Cortex of kidney (tissue), 1 donor: ENCODE measurements at places on chromosomes 6 and 20.

GRCh38 chr6:71033890-71034289, 77.0 kb upstream of the B3GAT2 start:
- no peak for DNase-seq

- DNase-seq = no peak
Observed at GRCh38 chr6:157579467-157580031, 198.6 kb downstream of the ZDHHC14 start.

DNA sequence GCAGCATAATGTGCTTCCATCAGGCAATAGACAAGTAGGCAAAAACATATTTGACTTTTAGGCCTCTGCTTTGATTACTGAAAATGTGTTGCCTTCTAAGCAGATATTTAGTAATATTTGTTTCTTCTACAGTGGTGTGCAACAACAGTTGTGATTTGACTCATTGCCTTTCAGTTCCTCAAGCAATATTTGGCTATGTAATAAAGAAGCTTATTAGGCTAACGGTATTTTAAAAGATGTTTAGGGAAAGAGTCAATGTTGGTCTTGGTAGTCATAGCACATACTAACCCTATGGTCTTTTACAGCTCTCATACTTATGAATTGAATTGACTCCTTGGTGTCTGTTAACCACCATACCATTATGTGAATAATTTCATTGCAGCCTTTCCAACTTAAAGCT, 124.1 kb downstream of the GRIK2 start:
- DNase-seq = no peak

DNA sequence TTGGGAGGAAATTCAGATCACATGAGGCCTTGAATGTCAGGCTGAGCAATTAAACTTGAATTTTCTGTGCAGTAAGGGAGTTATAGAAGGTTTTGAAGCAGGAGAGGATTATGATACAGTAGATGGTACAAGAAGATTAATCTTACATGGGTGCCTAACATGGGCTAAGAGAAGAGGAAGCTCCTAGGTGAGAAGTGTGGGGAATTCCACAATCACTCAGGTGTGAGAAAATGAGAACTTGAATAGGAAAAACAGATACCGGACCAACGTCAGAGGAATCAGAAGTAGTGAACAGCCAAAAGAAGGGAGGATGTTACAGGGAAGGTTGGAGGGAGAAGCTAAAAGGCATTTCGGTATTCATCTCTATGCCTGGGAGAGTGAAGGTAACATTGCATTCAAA, 250.7 kb upstream of the SLC35B3 start:
- no peak for DNase-seq

GRCh38 chr6:133016631-133017030, 202.3 kb downstream of the RPS12 start:
- no peak for DNase-seq
